ENCODE measurements at places on chromosomes 3 and 15.

- DNase-seq = no peak
Observed at GRCh38 chr3:118782755-118783202, 251.9 kb downstream of the IGSF11 start.

GRCh38 chr15:63043335-63044076 is 959 bp downstream of the TPM1 start:
- peak; percentile 78 for DNase-seq

DNA sequence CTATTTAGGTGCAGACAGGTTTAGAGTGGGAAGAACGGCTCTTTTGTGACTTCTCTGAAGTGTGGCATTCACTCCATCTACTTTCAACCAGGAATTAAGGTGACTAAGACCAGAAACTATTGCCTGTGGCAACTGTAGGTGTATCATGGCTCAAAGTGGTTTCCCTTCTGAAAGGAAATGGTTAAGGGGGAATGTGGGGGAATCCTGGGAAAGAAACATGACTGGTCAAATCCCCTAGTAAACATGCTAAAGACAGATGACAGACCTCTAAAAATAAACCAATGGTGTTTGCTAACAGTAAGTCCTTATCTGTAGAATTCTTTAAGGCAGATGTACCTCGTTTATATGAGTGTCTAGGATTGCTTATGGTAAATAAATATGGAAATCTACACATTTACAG is 56.9 kb downstream of the MEGF11 start:
- DNase-seq = peak; percentile 50

DNA sequence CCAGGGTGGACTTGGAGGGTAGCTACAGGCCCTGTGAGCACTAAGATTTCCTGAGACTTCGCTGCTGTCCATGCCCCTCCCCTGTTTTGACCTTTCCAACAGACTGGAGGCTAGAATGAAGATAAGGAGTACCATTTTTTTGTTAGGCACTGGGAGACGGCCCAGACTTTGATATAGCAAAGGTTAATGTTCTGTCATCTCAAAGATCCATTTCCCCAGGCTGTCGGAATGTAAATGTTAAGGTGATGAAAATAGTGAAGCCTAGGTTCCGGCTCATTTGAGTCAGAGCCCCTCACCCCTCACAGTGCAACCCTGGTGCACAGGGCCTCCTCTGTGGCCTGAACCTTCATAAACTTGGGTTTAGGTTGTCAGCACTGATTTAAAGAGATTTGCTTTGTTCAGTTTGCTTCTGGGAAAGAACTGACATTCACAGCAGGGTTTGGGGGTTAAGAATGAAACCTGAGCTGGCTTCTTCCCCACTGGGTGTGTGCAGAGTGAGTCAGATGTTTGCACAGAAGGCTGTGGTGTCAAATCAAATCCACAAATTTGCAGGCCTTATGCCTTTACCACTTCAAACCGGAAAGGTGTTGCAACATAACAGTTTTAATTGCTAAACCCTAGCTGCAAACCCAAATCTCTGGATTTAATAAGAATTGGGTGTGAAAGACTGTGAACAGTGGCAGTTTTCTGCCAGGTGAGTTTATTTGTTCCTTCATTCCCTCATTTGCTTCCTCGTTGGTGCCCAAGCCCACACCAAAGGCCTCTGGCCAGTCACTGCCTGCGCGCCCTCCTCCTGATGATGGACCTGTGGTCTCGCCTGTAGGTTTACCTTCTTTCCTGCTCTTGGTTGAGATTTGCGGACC is 20.6 kb upstream of the KCTD6 start:
- DNase-seq = peak; percentile 91

GRCh38 chr15:74304431-74304830 is 63.0 kb downstream of the CYP11A1 start:
- no peak for DNase-seq

DNA sequence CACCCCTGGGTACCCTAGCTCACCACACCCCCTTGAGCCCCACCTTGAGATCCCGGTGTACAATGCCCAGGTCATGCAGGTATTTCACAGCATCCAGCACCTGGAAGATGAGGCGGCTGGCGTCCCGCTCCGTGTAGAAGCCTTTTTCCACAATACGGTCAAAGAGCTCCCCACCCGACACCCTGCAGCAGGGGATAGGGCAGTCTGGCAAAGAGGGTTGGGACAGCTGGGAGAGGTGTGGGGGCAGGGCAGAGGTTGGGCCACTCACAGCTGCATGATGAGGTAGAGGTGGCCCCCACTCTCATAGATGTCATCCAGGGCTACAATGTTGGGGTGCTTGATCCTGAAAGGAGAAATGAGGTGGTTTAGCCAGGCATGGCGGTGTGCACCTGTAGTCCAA is 6.9 kb downstream of the CAMK1 start:
- peak; percentile 23 for DNase-seq

DNA sequence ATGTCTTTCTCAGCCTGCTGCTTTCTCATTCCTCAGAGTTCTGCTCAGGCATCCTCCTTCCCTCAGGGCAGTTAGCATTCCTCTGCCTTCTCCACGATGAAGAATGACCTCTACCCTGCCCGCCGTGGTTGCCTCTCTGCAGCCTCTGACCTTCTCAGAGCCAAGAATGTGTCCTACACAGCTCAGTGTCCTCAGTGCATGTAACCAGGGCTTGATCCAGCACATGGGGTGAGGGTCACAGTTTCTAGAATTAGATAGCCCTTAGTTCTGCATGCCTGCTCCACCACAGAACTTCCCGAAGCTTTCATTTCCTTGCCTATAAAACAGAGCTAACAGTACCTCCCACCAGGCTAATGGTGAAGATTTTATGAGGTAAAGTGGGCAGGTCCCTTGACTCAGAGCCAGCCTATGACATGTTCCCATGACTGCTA is 182.1 kb downstream of the CLSTN2 start:
- DNase-seq = no peak

GRCh38 chr3:157667493-157667892 is 164.3 kb upstream of the VEPH1 start:
- no peak for DNase-seq

GRCh38 chr3:133663569-133664313 is 2.0 kb upstream of the TOPBP1 start:
- DNase-seq = peak; percentile 91

GRCh38 chr3:113625834-113626233 is 70.6 kb downstream of the USF3 start:
- DNase-seq = no peak

DNA sequence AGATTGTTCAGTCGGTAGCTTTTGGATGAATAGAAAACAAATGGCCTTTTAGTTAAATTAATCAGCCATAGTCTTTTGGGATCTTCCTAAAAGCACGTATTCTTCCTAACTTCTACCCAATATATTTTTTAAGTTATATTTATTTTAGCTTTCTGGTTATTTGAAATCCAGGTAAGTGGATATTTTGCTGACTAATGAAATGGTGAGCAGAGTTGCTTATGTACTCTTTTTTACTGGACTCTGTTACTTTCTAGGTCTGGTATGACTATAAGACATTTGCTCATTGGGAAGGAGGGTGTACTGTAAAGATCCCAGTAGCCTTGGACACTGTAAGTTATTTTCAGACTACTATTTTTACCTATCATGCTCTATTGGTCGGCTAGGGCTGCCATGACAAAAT is 13.8 kb upstream of the CAPN3 start:
- no peak for DNase-seq

- no peak for DNase-seq
Observed at GRCh38 chr15:69869291-69869690, 228.4 kb downstream of the TLE3 start.

GRCh38 chr3:138351916-138352550 is 3.7 kb downstream of the MRAS start:
- DNase-seq = no peak

DNA sequence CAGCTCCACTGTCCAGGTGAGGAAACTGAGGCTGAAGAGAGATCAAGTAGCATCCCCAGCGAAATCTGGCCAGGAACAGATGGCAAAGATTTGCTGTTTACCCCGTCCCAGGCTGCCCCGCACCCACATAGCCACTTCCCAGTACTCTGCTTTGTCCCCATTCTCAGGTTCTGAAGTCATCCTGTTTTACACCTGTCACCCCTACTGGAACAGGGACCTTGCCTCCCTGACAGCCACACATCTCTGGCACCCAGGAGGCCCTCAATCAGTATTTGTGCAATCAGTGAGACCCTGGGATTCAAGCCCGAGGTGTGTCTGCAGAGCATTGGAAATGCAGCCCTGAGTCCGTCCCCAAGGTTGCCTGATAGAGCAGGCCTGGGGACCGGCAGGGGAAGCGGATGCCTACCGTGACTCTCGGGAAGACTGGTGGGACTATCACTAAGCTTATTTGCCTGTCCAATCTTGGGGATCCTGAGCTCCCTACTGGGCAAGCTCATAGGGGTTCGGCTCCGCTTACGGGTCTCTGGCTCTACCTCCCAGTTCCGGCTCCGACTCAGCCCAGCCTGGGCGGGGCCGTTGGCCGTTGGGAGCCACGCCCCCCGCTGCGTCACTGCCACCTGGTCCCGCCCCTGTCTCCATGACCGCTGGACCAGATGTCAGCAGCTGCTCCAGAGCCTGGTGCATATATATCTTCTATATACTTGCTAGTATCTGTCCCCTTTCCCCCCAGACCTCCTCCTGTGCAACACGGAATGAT is 17.5 kb upstream of the FANCD2 start:
- peak; percentile 93 for DNase-seq

DNA sequence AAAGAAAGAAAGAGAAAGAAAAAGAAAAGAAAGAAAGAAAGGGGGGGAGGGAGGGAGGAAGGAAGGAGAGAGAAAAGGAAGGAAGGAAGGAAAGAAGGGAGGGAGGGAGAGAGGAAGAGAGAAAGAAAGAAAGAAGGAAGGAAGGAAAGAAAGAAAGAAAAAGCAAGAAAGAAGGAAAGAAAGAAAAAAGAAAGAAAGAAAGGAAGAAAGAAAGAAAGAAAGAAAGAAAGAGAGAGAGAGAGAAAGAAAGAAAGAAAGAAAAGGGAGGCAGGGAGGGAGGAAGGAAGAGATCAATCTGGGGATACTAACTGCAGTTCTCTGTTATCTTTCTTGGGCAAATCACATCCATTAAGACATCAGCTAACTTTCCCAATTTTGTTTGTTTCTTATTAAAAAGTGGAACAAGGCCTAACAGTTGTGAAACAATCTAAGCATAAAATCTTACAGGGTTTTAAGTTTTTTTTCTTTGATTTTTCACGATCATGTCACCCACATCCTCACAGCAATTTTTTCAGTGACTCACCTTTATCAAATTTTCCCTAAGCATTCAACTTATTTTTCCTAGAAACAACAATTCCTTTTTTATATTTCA is 36.8 kb downstream of the TBC1D2B start:
- DNase-seq = no peak

- DNase-seq = no peak
Observed at GRCh38 chr3:119873646-119874045, 91.7 kb downstream of the NR1I2 start.

DNA sequence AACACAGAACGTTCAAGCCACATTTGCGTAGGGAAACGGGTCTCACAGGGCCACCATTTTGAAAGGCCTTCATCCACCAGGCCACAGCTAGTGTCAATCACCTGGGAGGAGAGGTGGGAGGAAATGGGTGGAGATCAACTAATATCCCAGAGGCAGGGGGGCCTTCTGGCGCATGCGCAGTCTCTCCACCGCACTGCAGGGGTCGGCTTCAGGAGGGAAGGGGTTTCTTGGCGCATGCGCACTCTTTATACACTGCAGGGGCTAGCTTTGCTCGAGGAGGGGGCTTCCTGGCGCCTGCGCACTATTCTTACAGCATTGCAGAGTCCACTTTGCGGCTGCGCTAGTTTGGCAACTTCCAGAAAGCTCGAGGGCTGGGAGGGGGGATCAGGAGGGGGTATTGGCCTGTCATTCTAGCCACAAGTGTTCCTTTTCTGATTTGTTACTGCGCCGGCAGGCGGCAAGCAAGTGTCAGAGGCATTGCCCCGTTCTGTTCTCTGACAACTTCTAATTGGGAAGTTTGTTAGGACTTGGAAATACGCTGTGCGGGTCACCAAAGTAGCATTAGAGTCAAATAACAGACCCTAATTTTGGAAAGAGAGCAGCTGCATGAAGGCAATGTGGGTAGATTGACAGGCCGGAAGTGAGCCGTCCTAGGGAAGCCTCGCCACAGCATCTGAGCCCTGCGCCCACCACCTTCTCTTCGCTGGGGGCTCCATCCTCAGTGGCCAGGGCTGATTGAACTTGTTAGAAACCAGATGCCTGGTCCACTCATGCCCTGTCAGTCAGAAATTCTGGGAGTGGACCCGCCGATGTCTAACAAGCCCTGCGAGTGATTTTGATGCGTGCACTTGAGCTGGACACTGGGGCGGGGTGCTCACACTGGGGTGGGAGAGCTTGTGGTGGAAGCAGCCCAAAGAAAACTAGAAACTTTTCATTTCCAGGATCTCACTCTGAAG is 173.5 kb upstream of the NDN start:
- DNase-seq = no peak

- DNase-seq = no peak
Observed at GRCh38 chr15:92845126-92845508, 55.0 kb upstream of the CHD2 start.

GRCh38 chr3:117600112-117600511 is 890.5 kb downstream of the TUSC7 start:
- no peak for DNase-seq

DNA sequence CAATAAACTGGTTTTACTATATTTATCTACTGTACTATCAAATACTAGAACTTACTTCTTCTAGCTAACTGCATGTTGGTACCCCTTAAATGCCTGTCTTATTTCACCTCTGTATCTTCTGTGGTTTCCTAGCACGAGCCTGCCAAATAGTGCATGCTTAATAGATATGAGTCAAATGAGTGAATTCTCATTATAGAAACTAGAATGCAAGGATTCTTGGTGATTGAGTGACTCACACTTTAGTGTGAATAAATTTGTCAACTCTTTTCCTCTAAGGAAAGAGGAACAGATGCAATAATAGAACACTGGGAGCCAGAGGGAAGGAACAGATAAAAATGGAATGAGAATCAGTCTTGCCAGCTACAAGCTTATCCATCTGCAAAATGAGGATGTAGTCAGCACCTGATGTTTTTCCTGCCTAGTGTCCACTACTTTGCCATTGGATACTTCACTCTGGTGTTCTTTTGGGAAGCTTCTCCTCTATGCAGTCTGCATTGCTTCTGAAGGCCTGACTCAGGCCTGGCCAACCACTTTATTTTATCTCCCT is 189.1 kb upstream of the CADPS start:
- DNase-seq = no peak

- peak; percentile 55 for DNase-seq
Observed at GRCh38 chr15:60399931-60400330, 2.1 kb upstream of the ANXA2 start.

DNA sequence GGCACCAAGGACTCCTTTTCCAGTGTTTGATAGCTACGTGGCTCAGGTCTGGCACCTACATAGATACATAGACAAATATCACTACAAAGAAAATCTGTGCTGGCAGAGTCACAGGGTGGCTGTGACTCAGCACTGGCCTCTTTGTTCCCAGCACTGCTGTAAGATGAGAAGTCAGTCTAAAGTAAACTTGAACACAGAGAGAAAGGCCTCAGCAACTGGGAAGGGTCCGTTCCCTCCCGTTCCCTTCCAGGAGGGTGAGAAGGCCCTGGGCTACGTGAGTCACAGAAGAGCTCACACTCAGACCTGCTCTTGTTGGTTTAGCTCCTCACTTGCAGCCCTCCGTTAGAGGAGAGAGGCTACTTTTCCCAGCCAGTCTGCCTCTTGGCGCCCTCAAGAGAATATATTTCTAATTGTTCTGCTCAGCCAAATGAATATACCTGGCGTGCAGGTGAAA is 23.1 kb downstream of the ANXA2 start:
- DNase-seq = peak; percentile 83

Measured in osteoblast (primary cell).